ENCODE measurements at places on chromosomes 1 and 21.

GRCh38 chr1:162561616-162562469, at the start of gene UAP1:
Gene UAP1 (plus strand): TSS chr1:162561722. CDS start chr1:162566069, 4,347 bp downstream.
- peak; percentile 46 for DNase-seq

DNA sequence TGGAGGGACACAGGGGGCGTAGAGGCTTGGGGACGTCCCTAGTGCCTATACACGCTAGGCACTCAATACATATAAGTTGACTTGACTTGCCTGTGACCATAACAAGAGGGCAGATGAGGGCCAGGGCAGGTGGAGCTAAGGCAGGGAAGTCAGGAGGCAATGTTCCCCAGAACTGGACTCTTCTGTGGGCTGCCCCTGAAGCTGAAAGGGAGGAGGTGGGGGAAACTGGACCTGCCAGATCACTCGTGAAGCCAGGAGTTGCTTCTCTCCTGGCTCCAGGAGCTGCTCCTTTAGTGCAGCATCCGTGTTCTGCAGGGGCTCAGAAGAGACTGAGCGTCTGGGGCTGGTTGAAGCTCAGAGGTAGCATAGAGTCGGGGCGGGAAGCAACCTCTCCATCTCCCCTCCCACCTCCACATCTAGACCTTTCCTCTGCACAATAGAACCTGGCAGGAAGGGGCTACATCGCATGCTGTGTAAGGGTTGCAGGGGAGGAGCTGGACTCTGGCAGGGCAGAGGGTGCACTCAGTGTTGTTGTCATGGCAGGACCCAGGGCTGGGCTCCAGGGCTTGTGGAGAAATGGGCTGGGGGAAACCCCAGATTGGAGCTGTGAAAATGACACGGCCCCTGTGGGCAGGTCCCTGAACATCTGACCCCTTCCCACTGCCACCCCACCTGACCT, 2.9 kb upstream of the SEMA4A start:
- no peak for DNase-seq

DNA sequence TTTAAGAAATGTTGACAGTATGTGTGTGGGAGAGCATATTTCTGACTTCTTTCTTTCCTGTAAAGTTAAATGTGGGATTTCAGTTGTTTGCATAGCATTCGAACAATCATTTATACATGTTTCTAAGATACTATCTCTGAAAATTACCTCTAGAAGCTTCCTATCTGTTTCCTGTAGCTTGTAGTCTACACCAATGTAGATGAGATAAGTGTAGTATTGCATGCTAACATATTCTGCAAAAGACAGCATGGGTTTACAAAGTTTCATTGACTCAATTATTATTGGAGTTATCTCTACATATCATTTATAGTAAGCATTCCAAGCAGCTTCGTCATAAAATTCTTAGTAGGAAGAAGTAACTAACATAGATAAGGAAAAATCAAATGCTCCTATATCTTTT, 98.9 kb upstream of the DPYD start:
- DNase-seq, result no peak

DNA sequence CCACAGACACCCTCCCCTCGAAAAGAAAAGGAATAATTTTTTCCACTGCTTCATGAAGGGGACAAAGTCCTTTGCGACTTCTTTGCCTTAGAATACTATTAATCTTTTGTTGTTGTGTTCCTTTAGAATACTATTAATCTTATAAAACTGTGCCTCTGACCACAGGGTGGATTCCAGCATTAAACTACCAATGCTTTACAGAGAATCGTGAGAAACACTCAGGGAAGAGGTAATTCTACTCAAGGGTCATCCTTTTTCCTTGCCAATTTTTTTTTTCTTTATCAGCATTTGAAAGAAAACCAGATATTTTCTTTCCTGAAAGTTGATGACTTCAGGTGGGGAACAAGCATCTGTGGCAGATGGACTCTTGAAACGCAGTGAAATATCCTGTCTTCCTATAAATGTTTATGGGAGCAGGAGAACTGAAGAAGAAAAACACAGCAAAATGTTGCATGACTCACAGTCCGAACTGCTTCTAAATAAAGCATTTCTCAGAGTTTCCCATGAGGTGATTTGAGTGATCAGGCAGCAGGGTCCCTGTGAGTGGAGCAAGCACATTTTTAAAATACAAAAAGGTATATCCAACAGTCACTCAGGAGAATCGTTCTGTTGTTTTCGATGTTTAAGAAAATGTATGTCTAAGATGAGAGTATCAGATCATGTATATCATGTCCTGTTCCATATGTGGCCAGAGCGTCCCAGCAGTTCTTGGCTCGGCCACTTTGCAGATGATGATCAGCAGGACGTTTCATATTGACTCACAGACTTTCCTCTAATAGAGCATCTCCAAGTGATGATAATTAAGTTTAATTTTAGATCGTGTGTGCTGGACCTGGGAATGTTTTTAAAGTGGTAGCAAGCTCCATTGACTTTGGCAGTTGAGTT, 154.2 kb upstream of the RUNX1 start:
- DNase-seq, result no peak

- DNase-seq, result no peak
Observed at GRCh38 chr1:184499616-184500015, 112.8 kb downstream of the C1orf21 start.

DNA sequence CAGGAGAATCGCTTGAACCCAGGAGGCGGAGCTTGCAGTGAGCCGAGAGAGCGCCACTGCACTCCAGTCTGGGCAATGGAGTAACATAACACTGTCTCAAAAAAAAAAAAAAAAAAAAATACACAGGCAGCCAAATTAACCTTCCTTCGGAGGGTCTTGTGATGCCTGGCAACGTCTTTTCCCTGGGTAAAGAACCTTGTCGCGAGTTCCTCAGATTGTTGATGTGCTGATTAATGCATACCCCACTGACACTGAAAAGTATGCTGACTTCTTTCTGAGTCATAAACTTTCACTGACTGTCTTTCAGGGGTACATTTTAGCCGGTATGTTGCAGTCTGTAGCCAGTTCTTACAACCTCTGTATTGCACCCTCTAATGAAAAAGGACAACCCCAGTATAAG, 95.1 kb upstream of the SOD1 start:
- DNase-seq, result no peak

DNA sequence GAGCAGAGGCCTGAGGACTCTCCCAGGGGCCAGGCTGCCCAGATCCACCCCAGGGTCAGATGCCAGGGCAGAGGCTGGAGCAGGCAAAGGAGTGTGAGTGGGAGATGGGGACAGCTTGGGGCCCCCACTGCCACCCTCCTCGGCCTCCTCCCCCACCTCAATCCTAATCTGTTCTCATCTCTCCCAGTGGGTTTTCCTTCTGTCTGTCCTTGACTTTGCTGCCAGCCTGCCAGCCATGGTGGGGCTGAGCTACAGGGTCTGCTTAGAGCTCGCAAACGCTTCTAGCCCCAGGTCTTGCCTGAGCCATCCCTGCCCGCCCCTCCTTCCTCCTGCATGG, 65.3 kb downstream of the MEGF6 start:
- DNase-seq, result no peak

DNA sequence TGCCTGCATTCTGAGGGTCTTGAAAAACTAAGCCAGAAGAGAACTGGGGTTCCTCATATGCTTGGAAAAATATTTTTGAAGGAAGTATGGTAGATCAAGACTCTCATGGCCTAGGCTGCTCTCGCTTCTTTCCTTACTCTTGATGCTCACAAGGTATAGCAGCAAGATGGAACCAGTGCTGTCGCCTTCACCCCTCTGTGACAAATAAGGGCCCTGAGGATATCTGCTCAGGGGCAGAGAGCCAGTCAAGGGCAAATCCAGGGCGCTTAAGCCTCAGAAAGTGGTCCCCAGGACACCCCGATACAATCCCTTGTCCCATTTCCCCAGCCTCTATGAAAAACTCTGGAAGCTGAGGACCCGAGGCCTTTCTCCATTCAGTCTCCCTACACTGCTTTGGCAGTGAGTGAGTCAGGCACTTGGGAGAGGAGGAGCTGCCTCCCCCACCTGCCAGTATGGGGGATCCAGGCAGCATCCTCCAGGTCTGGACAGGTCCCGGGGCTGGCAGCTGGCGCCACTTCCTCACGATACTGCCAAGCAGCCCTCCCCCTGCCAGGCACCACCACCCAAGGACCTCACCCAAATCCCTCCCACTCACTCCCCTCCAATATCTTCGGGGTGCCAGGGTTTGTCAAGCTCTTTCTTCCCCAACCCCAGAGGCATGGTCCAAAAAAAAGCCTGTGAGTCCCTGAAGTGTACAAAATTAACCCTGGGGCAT, 1.3 kb downstream of the IGSF9 start:
- no peak for DNase-seq

- peak; percentile 89 for DNase-seq
Observed at GRCh38 chr21:15514073-15514946, 215.5 kb upstream of the USP25 start.

- no peak for DNase-seq
Observed at GRCh38 chr1:233163696-233164095, 131.8 kb downstream of the PCNX2 start.

DNA sequence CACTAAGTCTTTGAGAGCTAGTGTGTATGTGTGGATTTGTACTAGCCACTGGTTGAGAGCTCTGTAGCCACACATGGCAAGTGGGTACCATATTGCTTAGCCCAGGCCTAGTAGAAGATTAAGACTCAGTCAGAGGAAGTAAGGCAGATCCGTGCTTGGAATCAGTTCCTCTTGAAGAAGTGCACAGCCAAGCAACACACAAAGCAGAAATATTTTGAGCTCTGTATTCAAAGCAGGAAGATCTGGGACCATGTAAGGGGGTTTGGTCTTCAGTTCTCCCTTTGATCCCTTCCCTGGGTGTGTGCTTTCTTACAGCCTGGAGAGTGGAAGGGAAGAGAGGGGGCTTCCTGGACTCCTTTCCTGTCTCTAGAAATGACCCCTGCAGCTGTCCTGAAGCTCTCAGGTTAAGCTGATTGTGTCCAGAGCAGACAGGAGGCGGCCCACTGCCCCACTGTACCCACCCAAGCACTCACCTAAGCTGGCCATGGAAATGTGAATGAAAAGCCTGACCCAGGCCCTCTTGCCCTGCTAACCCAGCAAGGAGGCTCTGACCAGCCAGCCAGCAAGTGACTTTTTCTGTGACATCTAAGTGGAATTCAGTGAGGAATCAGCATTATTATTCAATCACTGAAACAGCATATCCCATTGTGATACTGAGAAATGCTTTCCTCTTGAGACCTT, 3.6 kb downstream of the ETS2 start:
- DNase-seq, result peak; percentile 57

- DNase-seq, result peak; percentile 88
Observed at GRCh38 chr1:21909787-21910503, 27.2 kb downstream of the HSPG2 start.

DNA sequence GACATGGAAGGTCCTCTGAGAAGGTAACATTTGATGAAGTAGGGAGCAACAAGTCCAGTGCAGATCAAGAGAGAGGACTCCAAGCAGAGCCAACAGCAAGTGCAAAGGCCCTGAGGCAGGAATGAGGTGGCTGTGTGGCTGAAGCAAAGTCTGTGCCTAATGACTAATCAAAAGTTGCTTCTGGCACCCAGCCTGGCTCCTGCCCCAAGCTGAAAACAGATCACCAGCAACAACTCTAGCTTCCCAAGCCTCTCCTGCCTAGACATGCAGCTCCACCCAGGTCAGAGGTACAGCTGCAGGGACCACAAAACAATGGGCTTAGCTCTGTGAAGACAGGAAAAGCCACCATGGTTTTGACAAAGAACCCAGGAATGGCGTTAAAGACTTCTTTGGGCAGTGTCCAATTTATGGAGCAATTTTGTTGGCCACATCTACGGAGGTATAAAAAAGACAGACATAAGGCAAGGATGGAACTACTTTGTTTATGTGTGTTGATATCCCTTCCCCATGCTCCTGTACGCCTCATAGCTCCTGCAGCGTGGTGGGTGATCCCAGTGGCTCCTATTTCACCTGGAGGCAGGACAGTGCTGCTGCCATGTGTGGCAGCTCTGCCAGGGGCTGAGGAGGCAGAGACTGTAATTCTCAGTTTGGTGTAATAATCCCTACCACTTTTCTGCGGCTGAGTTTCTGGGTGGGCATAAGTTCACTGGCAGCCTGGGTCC, 26.4 kb upstream of the IGSF3 start:
- DNase-seq, result no peak

DNA sequence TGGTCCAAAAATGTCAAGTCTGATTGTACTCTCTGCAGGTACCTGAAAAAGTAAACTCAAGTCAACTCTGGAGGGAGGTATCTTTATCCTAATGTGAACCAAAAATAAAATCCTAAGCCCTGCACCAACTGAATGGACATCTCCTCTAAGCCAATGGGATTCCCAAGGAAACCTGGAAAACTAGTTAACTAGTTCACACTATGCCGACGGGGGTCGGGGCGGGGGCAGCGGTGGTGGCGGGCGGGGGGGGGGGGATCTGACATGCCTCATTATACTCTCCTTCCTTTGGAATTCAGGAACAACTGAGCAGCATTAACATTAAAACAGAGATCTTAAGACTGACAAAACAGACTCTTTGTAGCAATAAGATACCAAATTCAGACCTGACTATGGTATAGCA, 452.6 kb upstream of the CAMK1G start:
- no peak for DNase-seq

DNA sequence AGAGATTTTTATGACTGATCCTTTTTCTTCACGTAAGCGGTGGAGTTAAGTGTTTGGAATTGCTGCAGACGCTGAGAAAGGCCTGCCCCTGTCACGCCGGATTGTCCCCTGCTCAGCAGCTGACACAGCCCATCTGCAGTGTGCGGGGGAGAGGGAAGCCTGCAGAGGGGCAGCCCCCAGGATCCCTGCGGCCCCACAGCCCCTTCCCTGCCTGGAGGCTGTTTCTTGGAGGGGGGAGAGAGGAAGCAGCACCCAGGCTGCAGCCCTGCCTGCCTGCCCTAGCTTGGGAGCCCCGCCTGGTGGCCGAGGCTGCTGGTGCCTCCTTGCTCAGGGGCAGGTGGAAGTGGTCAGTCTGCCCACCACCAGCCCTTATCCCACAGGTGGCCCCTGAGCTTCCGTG, 50.7 kb downstream of the PRDM16 start:
- no peak for DNase-seq

GRCh38 chr1:161324020-161324419, 9.8 kb downstream of the SDHC start:
- no peak for DNase-seq

- no peak for DNase-seq
Observed at GRCh38 chr1:169119405-169119804, 12.9 kb downstream of the ATP1B1 start.

DNA sequence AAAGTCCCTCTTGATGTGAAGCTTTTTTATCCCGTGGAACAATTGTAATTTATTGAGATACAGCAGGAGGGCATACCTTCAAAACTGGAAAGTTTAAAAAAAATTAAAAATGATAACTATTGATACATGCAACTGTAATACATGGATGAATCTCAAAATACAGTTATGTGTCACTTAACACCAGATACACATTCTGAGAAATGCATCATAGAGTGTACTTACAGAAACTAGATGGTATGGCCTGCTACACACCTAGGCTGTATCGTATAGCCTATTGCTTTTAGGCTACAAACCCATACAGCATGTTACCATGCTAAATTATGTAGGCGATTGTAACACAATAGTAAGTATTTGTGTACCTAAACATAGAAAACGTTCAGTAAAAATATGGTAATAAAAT, 7.1 kb upstream of the AKNAD1 start:
- no peak for DNase-seq
